ENCODE measurements at places on chromosomes 2 and 18. TPM values are rescaled to one million over a fixed set of nuclear protein-coding genes. Genes with fewer than 3 reads are reported as not detected.

- no peak for DNase-seq
These were observed 40.3 kb upstream of the ZSWIM2 start for GRCh38 chr2:186889101-186889879.

DNA sequence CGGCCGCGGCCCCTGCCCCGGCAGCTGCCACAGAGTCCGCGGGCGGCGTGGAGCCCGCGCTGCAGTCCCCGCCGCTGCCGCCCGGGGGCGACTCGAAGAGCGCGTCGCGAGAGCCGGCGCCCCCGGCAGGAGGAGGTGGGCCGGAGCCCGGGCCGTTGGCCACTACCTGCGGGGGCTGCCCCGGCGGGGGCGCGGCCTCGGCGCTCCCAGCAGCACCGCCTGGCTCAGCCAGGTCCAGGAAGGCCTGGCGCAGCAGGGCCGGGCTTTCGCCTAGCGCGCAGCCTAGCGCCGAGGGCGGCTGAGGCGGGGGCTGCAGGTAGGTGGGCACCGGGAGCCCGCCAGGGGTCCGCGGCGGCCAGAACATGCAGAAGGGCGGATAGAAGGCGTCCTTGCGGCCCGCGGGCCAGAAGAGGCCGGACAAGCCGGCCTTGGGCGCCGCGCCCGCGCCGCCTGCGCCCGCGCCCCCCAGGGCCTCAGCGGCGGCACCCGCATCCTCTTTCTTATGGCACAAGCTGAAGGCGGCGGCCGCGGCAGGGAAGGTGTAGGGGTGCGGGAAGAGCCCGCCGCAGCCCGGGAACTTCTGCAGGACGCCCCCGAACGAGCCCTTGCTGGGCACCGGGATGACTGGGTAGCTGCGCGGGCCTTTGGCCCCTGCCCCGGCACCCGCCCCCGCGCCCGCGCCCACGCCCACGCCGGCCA is 3.9 kb downstream of the SKOR2 start:
- no peak for DNase-seq

DNA sequence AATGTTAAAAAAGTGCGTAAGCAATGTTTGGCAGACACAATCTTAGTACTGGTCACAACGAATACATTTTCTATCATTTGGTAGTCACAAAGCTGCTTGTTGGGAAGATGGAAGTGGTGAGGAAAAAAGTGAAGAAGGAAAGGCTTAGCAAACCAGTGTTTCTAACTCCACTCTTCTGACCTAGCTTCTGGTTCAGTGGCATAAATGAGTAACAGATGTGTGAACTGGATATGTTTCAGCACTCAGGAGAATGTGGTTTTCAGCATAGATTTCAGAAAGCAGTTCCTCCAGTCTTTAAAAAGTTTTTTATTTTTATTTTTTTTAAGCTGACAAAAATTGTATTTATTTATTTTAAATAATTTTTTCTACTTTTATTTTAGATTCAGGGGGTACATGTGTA is 357.1 kb downstream of the CPS1 start:
- no peak for DNase-seq

GRCh38 chr18:53219853-53220252 is 879.9 kb downstream of the DCC start:
- DNase-seq: no peak

CNTNAP5 gene
- not detected for total RNA-seq

- DNase-seq: no peak
These were observed 14.7 kb upstream of the PUM2 start for GRCh38 chr2:20365249-20365817.

TUBA4B gene
- not detected for total RNA-seq

COLEC11 gene
- 2.4 TPM for total RNA-seq

ALS2 gene
- total RNA-seq: 27.2 TPM

PKP4 gene
- 59.1 TPM for total RNA-seq

ELOA2 gene
- total RNA-seq: not detected

GRCh38 chr18:59861009-59861408 is 38.8 kb upstream of the PMAIP1 start:
- DNase-seq: no peak

SCYGR4 gene
- not detected for total RNA-seq

MROH2A gene
- 2.9 TPM for total RNA-seq

DNA sequence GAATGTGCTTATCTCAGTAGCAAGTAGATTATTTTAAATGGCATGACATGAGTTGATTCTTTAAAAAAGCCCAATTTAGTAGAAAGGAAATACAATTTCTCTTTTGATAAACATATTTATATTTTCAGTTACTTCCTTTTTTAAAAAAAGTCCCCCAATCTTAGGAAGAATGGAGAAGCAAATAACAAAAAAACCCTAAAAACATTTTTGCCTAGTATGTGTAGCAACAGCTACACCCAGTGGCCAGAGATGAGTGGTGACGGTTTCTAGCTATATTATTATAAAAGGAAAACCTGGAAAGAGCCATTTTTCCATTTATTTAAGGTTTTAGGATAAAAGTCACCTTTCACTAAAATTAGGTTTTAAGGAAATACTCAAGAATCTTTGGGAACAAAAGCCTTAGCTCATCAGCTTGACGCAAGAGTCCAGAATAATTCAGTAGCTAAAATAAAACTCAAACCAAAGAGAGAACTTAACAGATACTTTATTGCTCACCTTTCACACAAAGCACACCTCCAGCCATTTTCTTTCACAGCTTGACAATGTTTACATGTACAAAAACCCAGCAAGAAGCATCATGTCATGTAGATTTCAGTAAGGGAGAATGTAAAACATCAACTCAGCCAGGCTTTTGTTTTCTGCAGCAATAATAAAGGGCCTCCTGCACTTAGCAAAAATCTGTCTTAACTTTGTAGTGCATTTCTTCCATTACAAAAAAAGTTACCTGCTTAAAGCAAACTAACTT is 15.7 kb downstream of the FAM98A start:
- DNase-seq: no peak
